COR-L47 (cell line): ENCODE measurements at places on chromosomes 12 and 14.

DNA sequence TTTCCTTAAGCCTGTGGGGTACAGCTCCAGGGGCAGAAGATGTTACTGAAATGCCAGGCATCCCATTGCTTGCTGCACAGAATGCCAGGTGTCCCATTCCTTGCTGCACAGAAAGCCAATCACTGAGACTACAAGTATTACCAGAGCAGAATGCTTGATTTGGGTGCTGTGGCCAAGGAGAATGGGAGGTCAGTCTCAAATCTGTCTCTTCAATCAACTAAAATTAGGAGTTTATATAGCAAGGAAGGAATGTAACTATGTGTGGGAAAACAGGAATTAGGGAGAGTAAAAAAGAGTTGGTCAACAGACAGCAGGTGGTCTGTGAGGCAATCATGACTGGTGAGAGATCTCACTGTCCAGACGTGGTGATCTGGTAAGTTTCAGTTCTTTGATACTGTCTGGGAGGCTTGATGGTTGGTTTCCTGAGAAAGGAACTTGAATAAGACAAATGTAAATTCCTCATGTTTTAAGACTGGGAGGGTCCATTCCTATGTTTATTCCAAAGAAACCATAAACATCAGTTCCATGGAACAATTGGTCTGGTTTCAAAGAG, 31.2 kb upstream of the VASH1 start:
- no peak for DNase-seq

DNA sequence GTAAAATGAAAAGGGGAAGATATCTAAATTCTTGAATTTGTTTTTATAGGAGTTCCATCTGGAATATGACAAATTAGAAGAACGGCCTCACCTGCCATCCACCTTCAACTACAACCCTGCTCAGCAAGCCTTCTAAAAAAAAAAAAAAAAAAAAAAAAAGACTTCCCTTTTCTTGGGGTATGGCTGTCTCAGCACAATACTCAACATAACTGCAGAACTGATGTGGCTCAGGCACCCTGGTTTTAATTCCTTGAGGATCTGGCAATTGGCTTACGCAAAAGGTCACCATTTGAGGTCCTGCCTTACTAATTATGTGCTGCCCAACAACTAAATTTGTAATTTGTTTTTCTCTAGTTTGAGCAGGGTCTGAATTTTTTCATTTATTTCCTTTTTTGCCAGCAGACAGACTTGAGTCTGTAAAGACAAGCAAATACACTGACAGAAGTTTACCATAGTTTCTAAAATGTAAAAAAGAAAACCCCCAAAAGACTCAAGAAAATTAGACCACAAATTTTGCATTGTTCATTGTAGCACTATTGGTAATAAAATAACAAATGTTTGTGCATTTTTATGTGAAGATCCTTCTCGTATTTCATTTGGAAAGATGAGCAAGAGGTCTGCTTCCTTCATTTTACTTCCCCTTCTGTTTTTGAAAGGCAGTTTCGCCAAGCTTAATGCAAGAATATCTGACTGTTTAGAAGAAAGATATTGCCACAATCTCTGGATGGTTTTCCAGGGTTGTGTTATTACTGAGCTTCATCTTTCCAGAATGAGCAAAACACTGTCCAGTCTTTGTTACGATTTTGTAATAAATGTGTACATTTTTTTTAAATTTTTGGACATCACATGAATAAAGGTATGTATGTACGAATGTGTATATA, 12.1 kb upstream of the KCNMB4 start:
- DNase-seq = no peak

DNA sequence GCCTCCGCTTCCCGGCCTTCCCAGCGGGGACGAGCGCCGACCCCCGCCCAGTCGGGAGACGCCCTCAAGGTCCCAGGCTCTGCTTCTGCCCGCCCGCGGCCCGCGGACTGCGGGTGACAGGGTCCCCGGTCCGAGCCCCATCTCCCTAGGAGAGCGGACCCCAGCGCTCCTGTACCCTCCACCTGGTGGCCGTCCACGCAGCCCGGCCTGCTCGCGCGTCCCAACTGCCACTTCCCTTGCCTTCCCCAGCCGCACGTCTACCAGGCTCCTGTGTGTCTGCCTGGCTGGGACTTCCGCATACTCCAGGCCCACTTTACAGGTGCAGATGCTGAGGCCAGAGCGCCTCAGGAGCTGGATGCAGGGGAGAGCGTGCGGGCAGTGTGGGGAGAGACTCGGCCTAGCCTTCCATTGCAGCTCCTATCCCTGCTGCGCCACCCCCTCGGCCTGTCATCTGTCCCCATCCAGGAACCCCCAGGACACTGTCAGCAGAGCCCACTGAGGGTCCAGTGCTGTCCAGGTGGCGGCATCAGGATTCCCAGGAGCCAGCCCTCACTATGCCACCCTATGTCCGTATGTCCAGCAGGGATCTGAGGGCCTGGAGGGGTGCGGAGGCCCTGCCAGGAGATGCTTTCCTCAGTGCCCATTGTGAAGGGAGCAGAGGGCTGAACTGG, 8.0 kb upstream of the ANKRD9 start:
- no peak for DNase-seq

DNA sequence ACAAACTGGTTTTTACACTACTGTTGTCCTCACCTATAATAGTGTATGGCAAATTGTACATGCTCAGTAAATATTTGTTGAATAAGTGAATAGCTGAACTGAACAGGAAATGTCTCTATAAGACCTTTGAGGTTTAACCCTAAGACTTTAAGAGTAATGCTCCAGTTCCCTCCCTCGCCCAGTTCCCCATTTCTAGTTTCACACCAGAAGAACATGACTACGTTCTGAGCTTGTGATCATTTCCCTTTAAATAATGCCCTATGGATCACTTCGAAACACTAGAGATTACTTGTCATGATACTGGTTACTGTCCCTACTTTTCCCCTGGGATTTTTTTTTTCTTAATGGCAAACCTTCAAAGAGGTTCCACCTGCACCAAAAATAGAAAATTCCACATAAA, 69.3 kb downstream of the PRKD1 start:
- no peak for DNase-seq

GRCh38 chr14:40312296-40312695, 880.1 kb upstream of the FBXO33 start:
- no peak for DNase-seq

GRCh38 chr12:128587918-128588317, 235.8 kb downstream of the SLC15A4 start:
- no peak for DNase-seq

DNA sequence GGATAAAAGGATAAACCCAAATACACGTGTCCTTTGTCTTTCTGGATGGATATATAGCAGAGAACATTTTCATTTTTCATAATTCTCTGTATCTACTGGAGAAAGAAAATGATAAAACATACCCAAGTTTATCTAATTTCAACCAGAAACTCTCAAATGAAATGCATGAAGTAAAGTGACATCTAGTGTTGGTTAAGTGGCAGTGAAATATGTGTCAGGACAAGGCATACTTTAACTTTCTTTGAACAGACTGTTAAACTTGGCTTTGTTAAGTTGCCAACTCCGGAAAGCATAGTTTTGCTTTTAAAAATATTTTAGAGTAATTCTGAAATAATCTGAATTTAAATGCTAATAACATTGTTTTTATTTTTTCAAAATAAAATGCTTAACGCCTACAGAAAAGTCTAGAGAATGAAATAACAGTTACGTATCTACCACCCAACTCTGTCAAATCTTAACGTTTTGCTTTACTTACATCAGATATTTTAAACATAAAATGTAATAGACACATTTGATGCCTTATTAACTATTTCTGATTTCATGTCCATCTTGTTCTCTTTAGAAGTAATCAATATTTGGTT, 25.2 kb upstream of the NTN4 start:
- peak; percentile 16 for DNase-seq
